ENCODE measurements at places on chromosomes 1 and 21.
A peak's percentile ranks its signal among the peaks of the same experiment; 100 is the strongest.

- DNase-seq, result no peak
These were observed 2.2 kb downstream of the TENT5B start for GRCh38 chr1:27010226-27010994.

DNA sequence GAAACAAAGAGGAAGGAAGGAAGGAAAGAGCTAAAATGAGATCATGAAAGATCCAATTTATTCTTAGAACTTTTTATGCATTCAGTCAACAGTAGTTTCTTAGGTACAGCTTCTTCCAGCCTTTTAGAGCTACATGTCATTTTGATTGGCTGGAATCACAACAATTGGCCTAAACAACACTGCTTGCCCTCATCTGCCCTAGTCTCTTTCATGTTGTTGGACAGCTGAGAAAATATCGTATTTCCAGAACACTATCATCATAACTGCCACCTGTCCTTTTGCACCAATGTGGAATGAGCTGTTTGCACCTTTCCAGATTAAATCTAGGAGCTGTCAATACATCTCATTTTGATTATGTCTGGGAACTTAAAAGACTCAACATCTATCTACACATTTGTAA is 161.7 kb downstream of the TGFBR3 start:
- no peak for DNase-seq

GRCh38 chr1:3628445-3628844 is 3.6 kb downstream of the TPRG1L start:
- DNase-seq, result no peak

- no peak for DNase-seq
These were observed 111.3 kb downstream of the PATJ start for GRCh38 chr1:61853583-61853982.

DNA sequence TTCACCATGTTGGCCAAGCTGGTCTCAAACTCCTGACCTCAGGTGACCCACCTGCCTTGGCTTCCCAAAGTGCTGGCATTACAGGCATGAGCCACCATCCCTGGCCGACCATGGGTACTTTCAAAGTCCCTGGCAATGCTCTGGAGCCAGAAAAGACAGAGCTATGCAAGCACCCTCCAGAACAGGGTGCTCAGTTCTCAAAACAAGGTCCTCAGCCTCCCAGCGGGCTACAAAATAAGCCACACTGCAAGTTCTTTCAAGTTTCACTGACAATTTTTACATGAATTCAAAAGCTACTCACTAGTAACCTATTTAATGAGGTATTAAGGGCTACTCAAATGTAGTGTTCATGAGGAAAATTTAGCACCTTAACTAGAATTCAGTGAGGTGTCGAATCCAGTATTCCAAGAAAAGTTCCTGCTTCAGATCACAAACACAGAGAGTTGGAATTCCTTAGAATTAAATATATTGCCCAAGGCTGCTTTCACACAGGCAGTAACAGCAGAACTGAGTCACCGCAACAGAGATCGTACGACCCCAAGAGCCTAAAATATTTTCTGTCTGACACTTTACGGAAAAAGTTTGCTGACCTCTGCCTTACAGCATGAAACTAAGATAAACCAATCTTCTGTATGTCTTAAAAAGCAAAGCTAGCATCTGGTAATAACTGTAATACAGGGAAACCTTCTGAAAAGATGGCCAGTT is 60.7 kb downstream of the HSF2BP start:
- DNase-seq, result no peak

DNA sequence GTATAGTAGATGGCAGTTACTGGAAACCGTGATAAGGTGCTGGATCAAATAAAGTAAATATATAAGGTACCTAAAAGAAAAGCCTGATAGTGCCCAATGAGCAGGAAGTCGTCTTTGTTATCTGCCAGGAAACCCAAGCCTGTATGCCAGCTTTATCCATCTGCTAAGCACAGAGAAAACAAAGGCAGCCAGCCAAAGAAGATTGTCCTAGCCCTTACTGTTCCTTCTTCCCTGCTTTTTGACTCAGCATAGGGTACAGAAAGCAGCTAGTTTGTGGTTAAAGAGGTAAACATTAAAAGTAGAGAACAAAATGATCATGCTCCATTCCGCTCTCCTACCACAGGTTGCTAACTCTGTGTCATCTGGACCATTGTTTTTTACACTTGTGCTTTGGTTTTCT is 10.1 kb downstream of the KRTAP22-2 start:
- no peak for DNase-seq

- no peak for DNase-seq
These were observed 3.9 kb upstream of the PITHD1 start for GRCh38 chr1:23774174-23774880.

DNA sequence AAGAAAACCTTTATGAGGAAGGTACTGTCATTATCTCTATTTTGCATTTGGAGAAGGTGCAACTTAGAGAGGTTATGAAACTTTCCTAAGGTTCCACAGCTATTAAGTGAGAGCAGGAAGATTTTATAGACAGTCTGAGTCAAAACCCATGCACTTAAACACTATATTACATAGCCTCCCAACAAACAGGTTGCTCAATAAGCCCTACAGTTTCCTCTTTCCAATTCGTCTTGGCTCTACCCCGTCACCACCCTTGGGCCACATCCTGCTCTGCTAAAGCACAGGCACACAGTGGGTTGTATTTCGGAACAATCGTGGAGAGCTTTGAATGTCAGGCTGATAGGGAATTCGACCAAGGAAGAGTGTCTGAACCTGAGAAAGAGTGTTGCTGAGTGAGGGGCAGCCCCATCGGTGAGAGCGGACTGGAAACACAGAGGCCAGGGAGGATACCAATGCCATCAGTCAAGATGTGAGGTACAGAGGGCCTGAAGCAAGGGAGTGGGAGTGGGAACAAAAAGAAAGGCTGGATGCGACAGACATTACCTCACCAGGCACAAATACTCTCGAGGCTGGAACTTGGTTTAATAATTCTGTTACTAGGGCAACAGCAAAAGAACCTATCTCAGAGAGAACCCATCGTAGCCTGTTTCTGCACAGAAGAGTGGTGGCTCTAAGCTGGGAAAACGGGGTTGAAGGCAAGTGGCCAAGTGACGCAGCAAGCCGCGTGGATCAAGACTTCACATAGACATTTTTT is 6.3 kb upstream of the LRRC52 start:
- DNase-seq, result no peak

DNA sequence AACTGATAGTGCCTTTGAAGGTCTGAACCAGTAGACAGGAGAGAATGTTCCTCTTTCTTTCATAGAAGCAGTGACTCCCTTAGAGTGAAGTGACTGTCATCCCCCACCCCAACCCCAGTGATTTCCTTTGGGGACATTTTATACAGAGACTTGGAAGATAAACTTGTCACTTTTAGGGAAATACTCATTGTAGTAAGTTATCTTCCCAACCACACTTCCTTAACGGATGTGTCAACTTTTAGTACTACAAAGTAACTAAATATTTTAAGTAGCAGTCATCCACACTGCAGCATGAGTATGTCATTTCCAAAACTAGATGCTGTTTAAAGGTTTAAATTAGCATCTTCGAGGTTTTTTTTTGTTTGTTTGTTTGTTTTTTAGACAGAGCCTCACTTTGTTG is 13.7 kb downstream of the LRRC8B start:
- no peak for DNase-seq

GRCh38 chr21:35204125-35204524 is 155.0 kb upstream of the RUNX1 start:
- DNase-seq, result no peak

DNA sequence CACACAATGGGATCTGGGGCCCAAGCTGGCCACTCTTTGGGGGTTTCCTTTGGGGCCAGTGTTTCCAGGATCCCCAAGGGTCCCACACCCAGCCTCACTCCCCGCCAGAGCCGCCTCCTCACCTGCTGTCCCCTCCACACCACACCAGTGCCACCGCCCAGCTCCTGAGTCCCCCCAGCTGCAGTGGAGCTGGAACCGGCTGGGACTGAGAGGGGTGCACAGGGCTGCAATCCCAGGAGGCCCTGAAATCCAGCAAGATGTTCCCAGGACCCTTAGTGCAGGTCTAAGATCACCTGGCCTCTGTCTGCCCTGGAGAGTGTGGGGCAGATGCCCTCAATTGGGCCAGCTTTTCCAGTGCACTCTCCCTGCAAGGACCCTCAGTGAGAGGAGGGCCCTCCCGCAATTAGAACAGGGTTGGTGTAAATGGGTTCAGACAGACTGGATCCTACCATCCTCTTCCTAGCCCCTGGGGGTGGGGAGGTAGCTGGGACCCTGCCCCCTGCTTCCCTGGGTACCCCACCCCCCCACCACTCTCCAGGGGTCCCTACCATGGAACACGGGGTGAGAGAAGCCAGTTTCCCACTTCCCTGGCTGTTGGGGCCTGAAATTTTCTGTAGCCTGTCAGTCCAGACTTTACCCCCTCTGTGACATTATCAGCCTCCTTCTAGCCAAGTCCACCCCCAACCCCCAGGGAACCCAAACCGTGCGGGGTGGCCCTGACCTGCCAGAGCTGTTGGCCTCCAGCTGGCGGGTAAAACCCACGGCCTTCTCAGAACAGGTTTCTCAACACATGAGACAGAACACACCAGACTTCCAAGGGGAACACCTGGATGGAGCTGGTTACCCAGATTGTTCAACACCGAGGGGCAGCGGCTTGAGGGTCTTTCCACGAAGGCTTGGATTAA is 7.0 kb downstream of the KRTAP10-12 start:
- peak; percentile 65 for DNase-seq

DNA sequence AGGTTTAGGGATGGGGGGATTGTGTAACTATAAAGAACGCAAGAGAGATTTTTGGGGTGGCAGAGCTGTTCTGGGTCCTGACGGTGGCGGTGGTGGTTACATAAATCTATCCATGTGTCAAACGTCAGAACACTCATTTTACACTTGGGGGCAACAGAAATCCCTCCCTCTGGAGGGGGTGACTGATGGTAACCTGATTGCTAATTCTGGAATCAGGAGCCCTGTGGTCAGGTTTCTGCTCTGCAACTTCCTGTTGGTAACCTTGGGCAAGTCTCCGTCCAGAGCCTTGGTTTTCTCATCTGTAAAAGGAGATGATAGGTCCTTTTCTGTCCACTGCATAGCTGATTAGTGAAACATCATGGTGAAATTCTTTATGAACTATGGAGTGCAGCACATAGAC is 40.9 kb downstream of the ALPL start:
- no peak for DNase-seq

GRCh38 chr21:29639366-29640079 is 300.3 kb downstream of the GRIK1 start:
- DNase-seq, result no peak

DNA sequence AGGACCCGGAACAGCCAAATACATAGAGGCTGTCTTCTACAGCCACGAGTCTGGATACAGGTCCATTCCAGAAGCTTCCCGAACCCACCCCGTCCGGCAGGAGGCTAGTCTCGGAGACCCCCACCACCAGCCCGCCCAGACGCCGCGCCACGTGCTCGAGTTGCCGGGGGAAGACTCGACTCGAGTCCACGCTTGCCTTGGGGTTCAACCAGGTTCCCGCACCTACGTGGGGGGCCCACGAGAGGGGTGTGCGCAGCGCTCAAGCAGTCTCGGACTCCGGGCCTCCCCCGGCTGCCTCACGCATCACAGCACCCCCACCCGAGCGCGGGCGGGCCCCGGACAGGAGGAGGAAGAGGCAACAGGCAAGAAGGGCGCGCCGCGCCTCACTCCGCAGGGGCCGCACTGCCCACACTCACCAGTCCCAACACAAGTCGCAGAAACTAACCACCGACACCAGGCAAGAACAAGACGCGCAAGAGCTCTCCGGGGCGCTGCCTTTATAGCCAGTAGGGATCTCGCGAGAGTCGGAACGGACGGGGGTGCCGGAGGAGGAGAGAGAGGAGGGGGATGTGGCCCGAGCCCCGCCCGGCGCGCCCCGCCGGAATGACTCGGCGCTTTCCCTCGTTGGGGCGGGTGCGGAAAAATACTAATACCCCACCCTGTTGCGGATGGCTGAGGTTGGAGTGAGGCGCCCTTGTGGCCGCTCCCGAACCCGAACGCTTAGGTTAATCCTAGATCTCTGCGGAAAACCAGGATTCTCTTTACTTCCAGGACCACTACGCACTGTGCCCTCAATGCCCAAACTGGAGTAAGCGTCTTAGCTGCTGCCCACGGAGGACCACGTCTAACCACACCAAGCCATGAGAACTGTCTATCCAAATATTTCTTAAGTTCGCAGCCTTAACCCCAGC is at the start of gene PRDX1:
Gene PRDX1 (minus strand): TSS at position 472 of the 911 bp plus-strand sequence. CDS start 2,841 bp downstream, outside the sequence.
- peak; percentile 99 for DNase-seq

- peak; percentile 21 for DNase-seq
These were observed 90.0 kb upstream of the TLR5 start for GRCh38 chr1:223233019-223233409.

DNA sequence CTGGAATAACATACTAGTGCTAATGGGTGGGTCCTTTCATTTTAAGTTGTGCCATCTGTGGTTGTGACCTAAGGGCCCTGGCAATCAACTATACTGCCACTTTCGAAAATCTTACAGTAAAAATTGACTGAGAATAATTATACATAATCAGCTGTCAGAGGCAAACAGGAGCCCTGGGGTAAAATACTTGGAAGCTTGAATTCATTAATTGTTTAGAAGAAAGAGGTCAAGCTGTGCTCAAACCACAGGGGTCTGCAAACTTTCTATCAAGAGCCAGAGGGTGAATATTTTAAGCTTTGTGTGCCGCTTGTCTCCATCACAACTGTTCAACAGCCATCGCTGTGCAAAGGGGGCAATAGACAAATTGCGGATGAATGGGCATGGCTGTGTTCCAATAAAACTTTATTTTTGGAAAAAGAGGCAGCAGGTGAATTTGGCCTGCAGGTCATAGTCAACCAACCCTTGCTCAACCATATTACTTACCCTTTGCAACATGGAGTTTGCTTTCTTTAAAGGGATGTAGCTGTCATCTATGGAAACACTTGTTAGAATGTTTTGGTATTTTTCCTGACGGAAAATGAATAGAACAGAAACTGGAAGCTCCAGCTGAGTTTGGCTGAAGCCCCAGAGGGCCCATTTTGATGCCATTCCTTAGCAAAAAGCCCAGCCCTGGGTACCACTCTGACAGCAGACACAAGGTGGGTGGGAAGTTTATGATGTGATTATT is 35.7 kb upstream of the USP1 start:
- DNase-seq, result no peak

DNA sequence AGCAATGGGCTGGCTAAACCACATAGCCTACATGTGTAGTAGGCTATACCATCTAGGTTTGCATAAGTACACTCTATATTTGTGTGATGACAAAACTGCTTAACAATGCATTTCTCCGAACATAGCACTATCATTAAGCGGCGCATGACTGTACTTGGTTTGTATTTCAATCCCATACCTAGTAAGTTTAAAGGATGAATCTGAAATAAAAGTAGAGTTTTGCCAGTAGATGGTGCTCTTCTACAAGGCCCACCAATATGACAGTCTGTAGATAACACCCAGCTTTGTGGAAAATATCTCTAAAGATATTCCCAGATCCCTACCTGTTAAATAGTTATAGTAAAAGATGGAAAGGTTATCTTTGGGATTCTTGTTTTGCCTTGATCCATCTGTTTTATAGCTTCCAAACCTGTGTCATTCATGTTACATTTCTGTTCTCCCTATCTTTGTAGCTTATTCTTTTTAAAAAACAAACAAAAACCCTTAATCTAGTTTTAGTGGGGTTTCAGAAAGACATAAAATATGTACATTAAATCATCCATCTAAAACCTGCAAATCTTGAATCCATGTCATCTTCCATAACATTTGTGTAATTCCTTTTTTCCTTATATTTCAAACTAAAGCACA is 33.9 kb upstream of the ASPM start:
- DNase-seq, result no peak
